ENCODE measurements at places on chromosomes 7 and 10. TPM values are rescaled to one million over a fixed set of nuclear protein-coding genes. Genes with fewer than 3 reads are reported as not detected.

The IMMP2L gene
- total RNA-seq, result 45.2 TPM

The DLX6 gene
- not detected for total RNA-seq

The NUTM2D gene
- 9.6 TPM for total RNA-seq

The CTNNA3 gene
- not detected for total RNA-seq

The RAB11FIP2 gene
- total RNA-seq, result 4.7 TPM

The OR13A1 gene
- total RNA-seq, result 0.13 TPM

The OAT gene
- 119 TPM for total RNA-seq

The FAM25C gene
- total RNA-seq, result not detected

The PARP12 gene
- total RNA-seq, result 23.3 TPM

The CALHM1 gene
- not detected for total RNA-seq

All from K562 (cell line).